ENCODE measurements at places on chromosomes 2 and 18.

- no peak for DNase-seq
These were observed 95.7 kb upstream of the LINC00305 start for GRCh38 chr18:64244571-64244970.

DNA sequence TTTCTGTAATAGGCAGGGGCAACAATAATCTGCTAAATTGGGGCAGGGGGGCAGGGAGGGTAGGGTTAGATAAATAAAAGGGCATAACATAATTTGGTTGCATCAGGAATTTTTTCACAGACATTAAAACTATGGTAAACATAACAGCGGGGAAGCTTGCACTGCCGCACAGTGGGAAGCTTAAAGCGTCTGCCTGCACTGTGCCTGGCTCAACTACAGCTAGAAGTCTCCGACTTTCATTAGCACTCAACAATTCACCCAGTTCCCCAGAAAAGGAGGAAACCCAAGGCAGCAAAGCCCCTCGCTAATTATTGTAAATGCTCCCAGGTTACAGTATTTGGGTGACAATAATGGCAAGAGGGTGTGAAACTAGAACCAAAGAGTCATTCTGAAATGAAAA is 562.9 kb downstream of the ARHGAP15 start:
- no peak for DNase-seq

- no peak for DNase-seq
These were observed 30.1 kb downstream of the KCTD18 start for GRCh38 chr2:200479692-200480265.

- DNase-seq, result no peak
These were observed 275.3 kb downstream of the KCNS3 start for GRCh38 chr2:18153741-18154140.

- DNase-seq, result no peak
These were observed 683 bp upstream of the ENOSF1 start for GRCh38 chr18:713135-713490.

DNA sequence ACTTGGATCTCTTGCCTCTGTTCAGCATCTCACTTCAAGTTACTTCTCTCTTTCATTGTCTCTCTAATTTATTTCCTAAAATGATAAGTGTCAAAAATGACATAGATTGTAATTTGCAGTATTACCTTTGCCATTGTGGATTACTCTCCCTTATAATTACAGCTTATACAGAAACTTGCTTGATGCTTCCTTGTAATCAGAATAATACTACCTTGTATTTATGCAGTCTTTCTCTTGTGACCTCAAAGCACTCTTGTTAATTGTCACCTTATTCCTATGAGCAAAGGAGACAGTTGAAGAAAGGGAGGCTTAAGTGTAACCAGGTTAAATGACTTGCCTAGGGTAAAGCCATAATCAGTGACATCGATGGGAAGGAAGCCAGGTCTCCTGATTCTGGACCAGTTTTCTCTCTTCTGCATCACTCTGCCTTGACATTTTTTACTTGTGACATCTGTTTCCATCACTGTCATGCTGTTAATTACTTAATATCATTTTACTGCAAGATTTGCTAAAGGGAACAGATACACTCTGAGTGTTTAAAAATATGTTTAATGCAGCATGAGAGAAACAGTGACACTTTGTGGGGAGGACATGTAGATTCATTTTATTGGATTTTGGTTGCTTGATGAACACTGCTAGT is 388.6 kb downstream of the PARD3B start:
- DNase-seq, result no peak

- peak; percentile 87 for DNase-seq
These were observed at the start of gene TGFA for GRCh38 chr2:70553584-70554337. TGFA (minus strand) TSS chr2:70553826; CDS start chr2:70553767, 59 bp downstream.
